H54 (cell line): ENCODE measurements at places on chromosomes 11 and 22.

- DNase-seq, result no peak
These were observed 1.1 kb downstream of the SLC43A3 start for GRCh38 chr11:57425565-57426438.

DNA sequence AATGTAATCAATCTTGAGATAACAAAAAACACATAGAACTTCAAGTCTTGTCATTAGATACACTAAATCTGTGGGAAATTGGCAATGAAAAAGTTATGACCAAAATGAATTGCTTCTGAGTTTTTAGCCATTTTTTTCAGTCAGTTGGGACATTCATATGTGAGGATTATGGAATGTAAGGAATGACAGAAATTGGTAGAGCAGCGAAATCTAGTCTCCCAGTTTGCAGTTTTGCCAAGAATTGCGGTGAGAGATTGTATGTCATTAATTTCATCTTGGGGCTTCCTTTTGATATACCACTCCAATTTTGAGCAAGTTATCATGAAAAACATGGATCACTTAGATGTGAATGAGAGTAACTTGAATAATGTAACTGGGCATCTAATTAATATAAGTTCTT is 49.9 kb downstream of the SIK2 start:
- DNase-seq, result no peak

GRCh38 chr22:49760280-49760629 is 67.4 kb downstream of the BRD1 start:
- DNase-seq, result no peak

DNA sequence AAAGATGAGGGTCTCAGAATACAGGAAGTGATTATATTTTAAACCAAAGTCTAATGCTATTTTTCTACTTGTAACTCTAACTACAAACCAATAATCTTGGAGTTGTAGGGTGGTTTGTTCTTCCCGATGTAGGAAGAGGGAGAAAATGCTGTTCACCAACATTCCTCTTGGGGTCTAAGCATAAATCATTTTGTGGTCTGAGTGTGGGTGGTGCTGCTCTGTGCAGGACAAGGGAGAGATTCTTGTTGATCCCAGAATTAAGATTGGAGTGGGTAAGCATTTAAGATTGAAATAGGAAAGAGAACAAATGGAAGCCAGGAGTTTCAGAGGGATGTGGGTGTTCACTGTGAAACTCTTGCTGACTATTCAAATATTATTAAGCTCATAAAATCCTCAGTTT is 38.6 kb upstream of the MMP13 start:
- no peak for DNase-seq

- no peak for DNase-seq
These were observed 548.3 kb downstream of the MIAT start for GRCh38 chr22:27205492-27206373.

- DNase-seq, result no peak
These were observed 37.5 kb upstream of the LINC01488 start for GRCh38 chr11:69443968-69444364.

- peak; percentile 73 for DNase-seq
These were observed 19.3 kb downstream of the EIF3F start for GRCh38 chr11:8006349-8006977.

DNA sequence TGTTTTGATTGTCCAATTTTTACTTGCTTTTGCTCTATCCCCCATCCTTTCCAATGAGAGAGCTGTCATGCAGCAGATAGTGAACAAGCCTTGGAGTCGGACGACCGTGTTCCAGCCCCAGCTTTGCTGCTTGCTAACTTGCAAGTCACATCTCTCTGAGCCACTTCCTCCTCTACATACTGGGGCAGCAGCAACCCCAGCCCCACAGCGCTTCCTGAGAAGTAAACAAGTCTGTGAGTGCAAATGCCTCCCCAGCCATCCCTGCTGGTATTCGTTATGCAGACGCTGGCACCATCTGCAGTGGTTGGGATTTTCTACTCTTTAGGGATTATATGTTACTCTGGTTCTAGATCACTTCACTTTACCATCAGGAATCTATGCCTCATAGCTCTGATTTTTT is 35.0 kb downstream of the TPBGL start:
- DNase-seq, result no peak
